GM23248 (cell line): ENCODE measurements at places on chromosomes 12 and 14. TPM values are rescaled to one million over a fixed set of nuclear protein-coding genes. Genes with fewer than 3 reads are reported as not detected.

- DNase-seq: no peak
Measured at GRCh38 chr12:119642986-119643385, 24.9 kb upstream of the PRKAB1 start.

- DNase-seq: no peak
Measured at GRCh38 chr12:39372929-39373328, 70.0 kb downstream of the KIF21A start.

GRCh38 chr14:100215330-100215885, 23.5 kb upstream of the YY1 start:
- no peak for DNase-seq

DNA sequence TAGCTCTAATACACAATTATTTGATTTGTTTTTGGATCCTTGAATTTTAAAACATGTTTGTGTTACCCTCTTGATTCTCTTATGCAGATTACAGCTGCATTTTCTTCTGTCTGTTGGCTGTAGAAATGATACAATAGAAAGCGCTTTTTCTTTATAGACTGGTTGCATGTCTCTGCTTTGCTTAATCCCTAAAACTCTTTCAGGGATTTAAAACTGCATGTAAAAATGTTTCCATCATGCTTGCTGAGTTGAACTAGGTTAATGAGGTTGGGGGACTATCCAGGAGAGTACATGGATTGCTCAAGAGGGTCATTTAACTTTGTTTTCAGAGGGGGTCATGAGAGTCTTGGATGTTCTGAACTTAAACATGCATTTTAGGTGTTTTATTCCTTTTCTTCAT, 166.4 kb upstream of the IFNG-AS1 start:
- DNase-seq: no peak

GRCh38 chr12:47896633-47897032, 8.2 kb downstream of the VDR start:
- DNase-seq: no peak

The PYM1 gene
- total RNA-seq: 20.1 and 25.9 TPM in 2 replicates

The SLC7A8 gene
- 2.7 and 6.7 TPM in 2 replicates for total RNA-seq

DNA sequence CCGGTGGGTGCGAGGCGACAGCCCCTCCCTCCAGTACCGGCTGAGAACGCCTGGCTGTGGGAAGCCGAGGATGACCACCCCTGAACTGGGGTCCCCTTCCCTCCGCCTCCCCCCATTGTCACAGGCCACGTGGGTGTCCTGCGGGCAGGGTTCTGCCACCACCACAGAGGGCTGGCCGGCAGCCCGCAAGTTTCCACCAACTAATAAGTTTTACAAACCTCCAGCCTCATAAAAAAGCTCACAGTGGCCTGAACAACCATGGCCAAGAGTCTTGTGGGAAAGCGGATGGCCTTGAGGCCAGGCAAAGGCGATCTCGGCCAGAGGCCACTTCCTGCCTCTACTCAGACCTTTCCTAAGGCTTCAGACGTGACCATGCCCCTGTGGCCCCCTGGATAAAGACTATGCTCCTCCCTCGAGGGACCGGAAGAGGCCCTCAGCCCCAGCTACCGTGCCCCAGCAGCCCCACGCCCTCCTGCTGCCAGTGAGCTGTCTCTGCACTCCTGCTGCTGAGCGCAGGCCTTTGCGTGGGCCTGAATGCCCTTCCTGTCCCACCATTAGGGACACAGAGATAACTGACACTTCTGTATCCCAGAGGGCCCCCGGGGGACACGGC, 46.1 kb upstream of the DLK1 start:
- DNase-seq: no peak

The OLR1 gene
- total RNA-seq: 6.3 and 6.8 TPM in 2 replicates

DNA sequence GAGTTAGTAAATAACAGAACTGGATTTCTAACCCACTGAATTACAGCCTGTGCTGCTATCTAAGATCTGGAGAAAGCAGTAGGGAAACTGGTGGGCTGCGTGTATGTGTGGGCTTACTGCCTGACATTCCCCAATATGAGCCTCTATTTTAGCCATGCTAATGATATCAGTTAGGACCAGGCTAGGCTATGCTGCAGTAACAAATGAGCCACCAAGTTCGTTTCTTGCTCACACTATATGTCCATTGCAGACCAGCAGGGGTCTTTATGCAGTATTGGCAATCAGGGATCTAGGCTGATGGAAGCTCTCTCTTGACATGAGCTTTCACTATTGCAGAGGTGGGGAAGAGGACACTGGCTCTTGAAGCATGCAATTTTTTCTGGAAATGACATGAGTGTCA, 40.4 kb downstream of the FOS start:
- DNase-seq: no peak

The PTPRQ gene
- 0.11 and 0.76 TPM in 2 replicates for total RNA-seq

DNA sequence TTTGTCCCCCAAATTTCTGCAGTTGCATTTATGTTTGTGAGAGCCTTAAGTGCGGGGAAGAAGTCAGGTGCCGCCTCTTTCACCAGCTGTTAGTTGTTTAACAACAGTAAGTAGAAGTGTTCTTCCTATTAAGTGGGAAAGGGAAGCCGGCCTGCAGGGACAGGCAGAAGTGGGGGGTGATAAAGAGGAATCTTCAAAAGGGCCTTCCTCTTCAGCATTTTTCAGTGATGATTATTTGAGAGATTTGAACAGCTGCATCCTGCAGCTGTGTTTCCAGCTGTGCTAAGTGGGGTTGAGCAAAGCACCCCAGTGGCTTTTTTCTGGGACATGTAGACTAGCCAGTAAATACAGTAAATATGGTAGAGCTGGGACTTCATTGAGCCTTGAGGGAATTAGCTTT, 32.1 kb upstream of the SLC38A1 start:
- no peak for DNase-seq

The DNAI7 gene
- total RNA-seq: not detected in 2 replicates

- no peak for DNase-seq
Measured at GRCh38 chr12:104708891-104709290, 249.2 kb downstream of the SLC41A2 start.

DNA sequence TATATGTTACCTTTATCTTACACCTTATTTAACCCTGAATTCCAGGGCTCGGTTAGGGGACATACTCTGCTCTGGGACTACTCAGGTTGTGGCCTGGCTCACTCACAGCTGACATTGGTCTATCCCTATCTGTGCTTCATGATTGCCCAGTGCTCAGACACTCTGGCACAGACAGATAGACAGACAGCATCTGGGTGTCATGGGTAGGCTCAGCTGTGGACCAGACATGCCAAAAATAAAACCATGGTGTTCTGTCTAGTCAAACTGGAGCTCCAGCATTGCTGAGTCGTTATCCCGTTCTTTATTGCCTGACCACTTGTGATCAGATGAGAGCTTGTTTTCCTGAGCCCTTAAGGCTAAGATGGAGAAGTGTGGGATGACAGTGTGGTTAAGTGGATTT, 29.0 kb downstream of the FBXW8 start:
- DNase-seq: no peak

DNA sequence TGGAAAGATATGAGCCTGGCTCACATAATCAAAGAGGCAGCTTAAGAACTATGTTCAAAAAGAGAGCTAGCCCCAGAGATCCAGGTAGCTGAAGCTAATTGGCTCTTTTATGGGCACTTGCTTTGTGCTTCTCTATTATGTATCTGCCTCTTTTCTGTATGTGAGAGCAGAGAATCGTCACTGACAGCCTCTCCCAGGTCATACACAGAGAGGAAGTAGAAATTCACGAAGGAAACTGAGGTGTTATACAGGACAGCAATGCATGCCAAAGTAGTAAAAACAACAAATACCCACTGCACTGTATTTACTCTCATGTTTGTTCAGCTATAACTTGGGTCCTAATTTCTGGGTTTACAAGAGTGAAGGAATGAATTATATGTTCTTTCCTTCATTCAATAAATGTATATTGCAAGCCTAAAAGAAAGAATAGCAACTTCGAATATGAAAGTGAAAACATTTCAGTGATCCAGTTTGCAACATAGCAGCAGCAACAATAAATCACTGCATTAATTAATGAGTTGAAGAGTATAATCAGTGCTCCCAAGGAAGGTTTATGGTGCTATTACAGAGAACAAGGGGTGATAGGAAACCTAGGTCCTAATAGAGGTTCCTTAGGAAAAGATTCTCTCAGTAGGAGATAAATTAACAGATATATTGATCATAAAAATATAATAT, 47.1 kb upstream of the ATXN7L3B start:
- no peak for DNase-seq

The GAS2L3 gene
- 9.8 and 14.8 TPM in 2 replicates for total RNA-seq

DNA sequence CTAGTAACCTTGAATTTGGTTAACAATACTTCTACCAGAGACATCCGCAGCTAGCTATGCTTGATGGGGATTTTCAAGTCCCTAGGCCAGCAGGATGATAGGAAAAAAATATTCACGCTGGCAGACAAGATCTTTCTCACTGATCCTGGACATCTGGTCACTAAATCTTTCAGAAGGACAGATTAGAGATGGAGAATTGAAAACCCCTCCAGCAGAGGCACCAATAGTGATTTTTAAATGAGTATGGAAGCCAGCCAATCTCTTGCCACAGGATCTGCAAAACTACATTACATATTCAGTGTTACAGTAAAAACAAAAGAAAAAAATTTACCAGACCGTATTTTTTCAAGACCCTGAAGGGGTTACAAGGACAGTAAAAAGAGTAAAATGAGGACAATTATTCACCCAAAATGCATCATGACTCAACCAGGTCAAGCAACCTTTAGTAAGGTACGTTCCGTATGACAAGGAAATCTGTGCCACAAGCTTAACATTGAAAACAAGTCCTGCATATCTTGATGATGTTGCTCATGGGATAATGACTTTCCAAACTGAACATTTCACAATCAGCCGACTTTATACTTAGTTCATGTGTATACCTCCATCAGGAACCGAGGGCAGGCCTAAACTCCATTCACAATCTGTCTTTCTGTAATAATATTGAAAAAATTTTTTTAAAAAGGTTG, 239.5 kb downstream of the GXYLT1 start:
- DNase-seq: no peak

DNA sequence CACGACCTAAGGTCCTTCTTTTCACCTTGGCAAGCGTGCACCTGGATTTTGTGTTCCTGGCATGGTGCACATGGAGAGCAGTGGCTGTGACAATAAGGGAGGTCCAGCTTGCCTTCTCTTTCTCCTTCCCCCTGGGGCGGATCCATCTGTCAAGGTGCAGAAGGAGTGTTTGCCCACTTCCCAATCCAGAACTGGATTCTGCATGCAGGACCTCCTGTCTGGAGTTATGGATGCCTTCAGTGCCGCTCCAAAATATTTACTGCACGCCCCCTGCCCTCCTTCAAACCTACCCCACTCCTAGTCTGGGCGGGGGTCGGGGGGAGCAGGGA, 192.7 kb downstream of the DPF3 start:
- DNase-seq: no peak

The CPNE8 gene
- total RNA-seq: 3.2 and 4.1 TPM in 2 replicates

The RBM19 gene
- 13.3 and 17.1 TPM in 2 replicates for total RNA-seq

DNA sequence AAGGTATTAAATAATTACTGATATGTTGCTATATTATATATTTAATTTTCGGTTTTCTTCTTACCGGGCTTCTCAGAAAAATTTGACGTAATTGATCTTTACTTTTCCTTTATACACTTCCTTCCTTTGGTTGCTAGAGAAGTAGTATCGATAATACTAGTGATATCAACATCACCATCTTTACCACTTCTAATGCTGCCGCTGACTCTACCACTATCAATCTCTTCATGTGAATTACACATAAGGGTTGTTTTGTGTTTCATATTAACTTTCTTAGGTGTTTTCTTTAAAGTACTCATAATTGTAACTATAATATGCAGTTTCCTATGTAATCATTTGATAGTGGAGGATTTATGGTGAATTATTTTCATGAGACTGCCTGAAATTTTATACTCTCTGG, 30.9 kb upstream of the KLRF1 start:
- DNase-seq: no peak

- no peak for DNase-seq
Measured at GRCh38 chr12:75805905-75806304, 225.7 kb downstream of the PHLDA1 start.

DNA sequence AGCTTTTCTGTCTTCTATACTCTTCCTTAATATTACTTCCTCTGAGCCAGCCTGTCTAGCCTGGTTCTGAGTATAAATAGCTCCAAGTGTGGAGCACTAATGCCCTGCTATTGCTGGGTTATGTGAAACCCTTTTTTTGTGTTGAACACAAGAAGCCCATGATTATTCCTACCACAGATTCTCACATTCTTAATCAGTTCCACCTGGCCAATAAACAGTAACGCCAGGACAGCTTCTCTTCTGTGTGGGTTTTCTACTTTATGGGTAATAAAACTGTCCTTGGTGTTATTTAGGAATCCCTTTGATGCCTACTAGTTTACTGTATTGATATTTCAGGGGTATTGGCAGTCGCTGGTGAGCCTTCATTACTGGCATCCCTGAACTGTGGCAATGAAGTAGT, 48.9 kb upstream of the LRIG3 start:
- no peak for DNase-seq

DNA sequence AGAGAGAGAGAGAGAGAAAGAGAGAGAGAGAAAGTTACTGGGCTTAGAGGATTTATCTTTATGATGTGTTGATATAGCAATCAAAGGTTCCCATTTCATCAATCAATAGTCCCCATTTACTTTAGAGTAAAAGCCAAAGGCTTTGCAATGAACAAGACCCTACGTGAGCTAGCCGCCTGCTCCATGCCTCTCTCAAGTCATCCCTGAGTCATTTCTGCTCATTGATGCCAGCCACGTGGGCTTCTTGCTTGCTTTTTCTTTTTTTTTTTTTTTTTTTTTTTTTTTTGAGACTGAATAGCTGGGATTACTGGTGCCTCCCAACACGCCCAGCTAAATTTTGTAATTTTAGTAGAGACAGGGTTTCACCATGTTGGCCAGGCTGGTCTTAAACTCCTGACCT, 70.9 kb downstream of the GPR135 start:
- peak; percentile 35 for DNase-seq

The AGAP2 gene
- total RNA-seq: under 0.01 TPM in 1 of 2 replicates, not detected in the other
